ENCODE measurements at places on chromosomes 2 and 18.

DNA sequence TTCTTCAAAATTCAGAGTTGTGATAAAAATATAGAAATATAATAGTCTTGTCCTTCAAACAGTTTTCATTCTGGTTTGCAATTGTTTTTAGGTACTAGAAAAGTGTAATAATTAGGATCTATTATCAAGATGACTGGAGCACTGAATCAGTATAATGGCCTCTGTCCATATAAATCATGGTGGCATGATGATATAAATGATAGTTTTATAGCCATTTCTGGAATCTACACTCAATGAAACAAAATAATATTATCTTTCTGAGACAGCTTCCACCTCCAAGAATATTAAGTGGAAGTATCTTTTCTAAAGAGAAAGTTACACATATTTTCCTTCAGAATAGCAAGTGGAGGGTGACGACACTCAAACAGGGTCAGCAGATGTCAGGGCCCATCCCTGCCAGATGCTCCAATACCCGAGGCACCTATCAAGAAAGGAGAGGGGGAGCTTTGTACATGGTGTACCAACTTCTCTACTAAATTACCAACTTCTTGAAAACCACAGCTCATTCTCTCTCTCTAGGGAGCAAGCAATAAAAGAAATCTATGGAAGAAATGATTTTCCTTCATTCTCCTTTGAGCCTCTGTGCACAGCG lies 882.7 kb upstream of the CHAC2 start:
- DNase-seq: no peak

DNA sequence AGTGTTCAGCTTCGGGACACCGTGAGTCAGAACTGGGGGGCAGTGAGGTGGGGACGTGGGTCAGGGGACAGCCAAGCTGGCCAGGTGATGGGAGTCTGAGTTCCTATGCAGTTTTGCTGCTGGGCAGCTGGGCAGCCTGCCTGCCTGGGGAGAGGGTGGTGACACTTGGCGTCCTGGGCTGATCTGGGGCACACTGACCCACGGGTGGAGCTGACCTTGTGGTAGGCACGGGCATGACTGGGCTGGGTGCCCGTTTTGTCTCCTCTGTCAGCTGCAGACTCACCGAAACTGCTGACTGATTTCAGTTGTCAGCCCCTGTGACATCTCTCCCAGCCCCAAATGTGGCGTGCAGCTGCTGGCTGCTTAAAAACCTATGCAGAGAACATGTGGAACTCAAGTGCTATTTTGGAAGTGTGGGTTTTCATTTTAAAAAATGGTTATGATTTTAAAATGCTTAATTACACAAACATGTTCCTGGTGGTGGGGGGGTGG lies 32.6 kb upstream of the E2F6 start:
- DNase-seq: no peak

DNA sequence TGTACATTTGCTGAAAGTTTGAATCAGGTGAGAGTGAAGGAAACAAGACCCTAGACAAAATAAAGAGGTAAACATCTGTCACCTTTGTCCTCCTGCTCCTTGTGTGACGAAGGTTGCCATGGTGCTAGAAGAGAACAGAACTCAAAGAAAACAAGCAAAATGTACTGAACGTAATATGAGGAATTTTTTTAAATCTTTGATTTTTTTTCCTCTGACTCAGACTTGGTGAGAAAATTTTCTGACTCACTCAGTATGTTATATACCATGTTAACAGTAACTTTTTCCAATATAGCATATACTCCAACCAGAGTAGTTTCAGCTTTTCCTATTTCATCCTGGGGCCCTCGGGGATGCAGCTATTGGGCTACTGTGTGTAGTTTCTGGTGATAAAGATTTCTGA lies 2114.6 kb upstream of the PIK3C3 start:
- DNase-seq: no peak

DNA sequence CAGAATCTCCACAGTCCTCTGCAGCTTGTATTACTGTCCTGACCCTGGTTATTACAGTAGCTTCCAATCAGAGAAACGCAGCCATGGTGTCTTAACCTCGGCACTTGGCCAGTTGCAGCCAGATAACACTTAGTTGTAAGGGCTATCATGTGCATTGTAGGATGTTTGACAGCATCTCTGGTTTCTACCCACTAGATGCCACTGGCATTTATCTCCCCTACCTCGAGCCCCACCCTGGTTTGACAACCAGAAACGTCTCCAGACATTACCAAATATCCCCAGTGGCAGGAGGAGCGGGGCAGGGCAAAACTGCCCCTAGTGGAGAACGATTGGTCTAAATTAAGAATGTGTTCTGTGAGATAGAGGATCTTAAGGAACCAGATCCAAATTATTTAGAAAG lies 13.1 kb downstream of the DSG2 start:
- DNase-seq: no peak

- DNase-seq: no peak
Observed at GRCh38 chr2:127020536-127020935, 86.4 kb downstream of the BIN1 start.

DNA sequence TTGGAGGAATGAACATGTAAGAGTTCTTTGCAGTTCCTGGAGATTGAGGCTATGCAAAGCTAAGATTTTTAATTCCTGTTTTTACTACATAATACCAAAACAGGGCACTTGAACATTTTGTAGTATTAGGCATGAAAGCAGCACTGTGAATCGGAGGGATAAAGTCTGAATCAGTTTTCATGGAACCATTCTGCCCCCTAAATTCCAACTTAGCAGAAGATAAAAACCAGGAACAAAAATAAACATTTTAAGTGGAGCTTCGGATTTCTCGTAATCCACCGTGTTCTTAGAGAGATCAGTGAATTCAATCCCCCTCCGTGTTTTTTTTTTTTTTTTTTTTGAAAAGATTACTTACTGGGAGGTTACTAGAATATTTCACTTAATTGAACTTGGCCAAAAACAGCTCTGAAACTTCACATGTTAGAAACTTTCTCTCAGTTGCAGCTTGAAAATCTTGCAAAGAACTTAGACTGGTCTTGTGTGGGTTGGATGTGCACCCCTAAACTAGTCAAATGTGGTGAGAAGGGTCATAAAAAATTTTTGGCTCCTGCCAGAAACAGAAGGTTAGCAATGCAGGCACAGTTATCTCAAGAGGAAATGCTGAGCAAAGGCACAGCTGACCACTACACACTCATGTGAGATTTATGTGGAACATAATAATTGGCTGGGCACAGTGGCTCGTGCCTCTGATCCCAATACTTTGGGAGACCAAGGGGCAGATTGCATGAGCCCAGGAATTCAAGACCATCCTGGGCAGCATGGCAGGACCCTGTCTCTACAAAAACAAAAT lies 145.4 kb upstream of the RNF152 start:
- no peak for DNase-seq
